Esophagus squamous epithelium (tissue), 5 donors: ENCODE measurements at places on chromosomes 2 and 18. TPM values are rescaled to one million over a fixed set of nuclear protein-coding genes. Genes with fewer than 3 reads are reported as not detected.

DNA sequence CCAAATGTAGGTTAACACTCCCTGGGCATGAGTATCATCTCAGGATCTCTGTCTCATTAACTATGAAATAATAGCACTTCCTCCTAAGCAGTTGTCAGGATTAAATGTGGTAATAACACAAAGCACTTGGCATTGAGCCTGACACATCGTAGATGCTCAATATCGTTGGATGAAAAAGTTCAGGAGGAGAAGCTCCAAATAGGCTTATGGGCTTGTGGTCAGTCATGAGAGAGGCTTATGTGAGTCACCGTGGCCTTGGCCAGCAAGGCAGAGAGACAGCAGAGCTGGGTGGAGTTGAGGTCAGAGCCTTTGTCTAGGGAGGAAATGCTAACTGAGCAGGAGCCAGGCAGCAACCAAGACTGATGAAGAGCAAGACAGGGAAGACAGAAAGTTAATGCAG lies 68.3 kb upstream of the PPM1B start:
- H3K27ac ChIP-seq = no peak overlapping the region
- H3K36me3 ChIP-seq = no peaks in the 10 kb centered on the region
- no peaks in the 10 kb centered on the region for H3K4me1 ChIP-seq
- DNase-seq = peak; percentile 3
- no peak overlapping the region for H3K4me3 ChIP-seq
- no peaks in the 10 kb centered on the region for H3K27me3 ChIP-seq

- no peaks in the 10 kb centered on the region for H3K27me3 ChIP-seq
- H3K4me1 ChIP-seq = no peaks in the 10 kb centered on the region
- no peaks in the 10 kb centered on the region for H3K36me3 ChIP-seq
- DNase-seq = no peak
- no peak overlapping the region for H3K4me3 ChIP-seq
Measured at GRCh38 chr18:37598966-37599896, 33.6 kb upstream of the CELF4 start.

Gene BMP10
- not detected for total RNA-seq

Gene FAM237A
- total RNA-seq = not detected

Gene AOX1
- total RNA-seq = 24.6 TPM

Gene UGT1A6
- total RNA-seq = 67.1 TPM

Gene MOGAT1
- total RNA-seq = not detected

Gene EMILIN1
- total RNA-seq = 27.8 TPM

Gene SERPINB11
- total RNA-seq = 13.5 TPM

Gene AQP12B
- not detected for total RNA-seq

Gene SLC9A4
- 0.76 TPM for total RNA-seq
